MG63 (cell line): ENCODE measurements at places on chromosomes 1 and 21.

DNA sequence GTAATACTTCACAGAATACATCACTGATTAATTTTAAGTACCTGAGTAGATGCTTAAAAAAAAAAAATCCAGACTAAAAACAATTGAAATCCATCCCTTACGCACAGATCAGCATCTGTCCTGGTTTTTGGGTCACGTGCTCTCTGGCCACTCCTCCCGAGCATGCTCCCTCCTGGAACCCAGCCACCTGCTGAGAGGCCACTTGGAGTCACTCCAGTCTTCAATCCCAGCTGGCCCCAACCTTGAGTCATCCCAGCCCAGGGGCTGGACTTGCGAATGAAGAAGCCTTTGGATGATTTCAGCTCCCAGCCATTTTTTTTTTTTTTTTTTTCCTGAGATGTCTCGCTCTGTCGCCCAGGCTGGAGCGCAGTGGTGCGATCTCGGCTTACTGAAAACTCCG is 8.9 kb downstream of the MAP1LC3C start:
- peak; percentile 94 for DNase-seq

- DNase-seq = no peak
These were observed 749 bp upstream of the EFHD2 start for GRCh38 chr1:15408890-15409387.

DNA sequence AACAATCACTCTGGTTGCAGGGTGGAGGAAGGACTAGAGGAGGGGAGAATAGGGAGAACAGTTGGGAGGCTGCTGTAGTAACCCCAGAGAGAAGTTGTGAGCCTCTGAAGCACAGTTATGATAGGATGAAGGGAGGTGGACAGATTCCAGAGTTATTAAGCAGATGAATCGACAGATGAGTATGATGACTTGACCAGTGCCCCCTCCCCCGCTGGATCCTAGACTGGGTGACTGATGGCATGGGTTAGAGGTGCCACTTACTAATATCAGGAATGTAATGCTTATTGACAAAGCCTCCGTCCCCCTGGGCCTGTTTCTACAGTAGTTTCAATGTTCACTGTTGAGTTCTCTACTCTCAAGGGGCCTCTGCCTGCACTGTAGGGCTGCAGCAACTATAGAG is 14.0 kb upstream of the TIPRL start:
- DNase-seq = peak; percentile 28

GRCh38 chr1:230231774-230232145 is 164.7 kb downstream of the GALNT2 start:
- DNase-seq = no peak

GRCh38 chr1:243440406-243440805 is 184.6 kb downstream of the SDCCAG8 start:
- DNase-seq = no peak

GRCh38 chr1:183233113-183233512 is 47.0 kb downstream of the LAMC2 start:
- DNase-seq = no peak

- DNase-seq = no peak
These were observed 650.8 kb downstream of the PLPP3 start for GRCh38 chr1:55928576-55928975.

DNA sequence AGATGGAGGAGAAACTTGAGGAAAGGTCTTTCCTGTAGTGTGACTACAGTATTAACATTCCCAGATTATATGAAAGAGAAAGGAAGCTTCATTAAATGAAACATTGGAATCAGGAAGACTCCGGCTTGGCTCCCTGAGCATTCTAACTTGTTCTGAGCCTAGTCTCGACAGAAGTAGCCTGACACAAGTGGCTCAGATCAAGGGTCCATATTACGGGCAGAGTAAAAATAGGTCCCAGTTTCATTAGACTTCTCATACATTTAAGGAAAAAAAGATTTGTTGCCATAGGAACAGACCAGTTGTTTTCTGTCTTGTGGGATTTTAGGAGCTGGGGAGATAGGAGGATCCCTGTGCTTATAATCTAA is 12.8 kb downstream of the SMAP2 start:
- no peak for DNase-seq

GRCh38 chr1:40425198-40425597 is 25.1 kb upstream of the ZFP69B start:
- DNase-seq = no peak

DNA sequence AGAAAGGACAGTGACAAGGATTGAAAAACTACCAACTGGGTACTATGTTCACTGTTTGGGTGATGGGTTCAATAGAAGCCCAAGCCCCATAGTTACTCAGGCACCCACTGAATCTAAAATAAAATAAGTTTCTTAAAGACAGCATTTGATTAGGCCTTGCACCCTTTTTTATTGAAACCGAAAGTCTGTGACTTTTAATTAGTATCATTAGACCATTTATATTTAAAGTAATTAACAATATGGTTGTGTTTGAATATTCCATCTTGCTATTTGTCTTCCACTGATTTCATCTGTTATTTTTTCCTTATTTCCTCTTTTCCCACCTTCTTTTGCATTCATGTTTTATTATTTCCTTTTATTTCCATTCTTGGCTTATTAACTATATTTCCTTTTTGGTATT is 27.4 kb downstream of the KLHDC7A start:
- no peak for DNase-seq

- DNase-seq = no peak
These were observed 681 bp upstream of the VANGL2 start for GRCh38 chr1:160399544-160400222.

- DNase-seq = no peak
These were observed 22.5 kb upstream of the FCAMR start for GRCh38 chr1:206992790-206993189.

- no peak for DNase-seq
These were observed 317.7 kb upstream of the DAB1 start for GRCh38 chr1:57741521-57741920.

DNA sequence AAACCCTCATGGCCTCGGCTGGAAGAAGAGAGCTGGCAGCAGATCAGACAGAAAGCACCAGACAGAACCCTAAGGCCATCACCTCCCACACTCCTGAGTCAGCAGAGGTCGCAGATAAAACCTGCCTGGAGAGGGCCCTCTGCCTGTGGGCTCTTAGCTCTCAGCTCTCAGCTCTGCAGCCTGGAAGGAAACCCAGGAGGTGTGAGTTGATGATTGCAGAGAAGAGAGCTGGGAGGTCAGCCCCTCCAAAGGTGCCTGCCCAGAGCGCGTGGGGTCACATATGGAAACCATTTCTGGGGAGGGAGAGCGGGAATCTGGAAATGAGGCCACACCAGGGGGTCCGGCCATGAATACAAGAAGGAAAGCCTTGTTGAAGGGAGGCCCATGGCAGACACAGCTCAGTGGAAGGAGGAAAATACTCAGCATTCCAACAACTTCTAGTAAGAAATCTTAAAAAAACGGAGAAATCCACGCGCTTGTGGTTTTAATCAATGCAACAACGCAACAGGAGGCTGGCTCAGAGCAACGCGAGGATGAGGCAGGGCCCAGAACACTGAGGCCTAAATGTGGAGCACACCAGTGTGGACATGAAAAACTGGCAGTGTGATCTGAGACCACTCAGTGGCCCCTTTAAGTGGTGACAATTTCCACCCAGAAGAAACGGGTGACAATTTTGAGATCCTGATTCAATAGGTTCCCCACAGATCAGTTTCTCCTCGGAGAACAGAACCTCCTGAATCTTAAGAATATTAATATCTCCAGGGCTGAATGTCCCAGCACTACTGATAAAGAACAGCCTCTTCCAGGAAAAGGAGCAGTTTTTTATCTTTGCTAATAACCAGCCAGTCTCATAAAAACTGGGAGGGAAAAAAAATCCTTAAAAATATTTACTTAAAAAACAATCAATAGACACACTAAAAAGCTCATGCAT is 45.7 kb downstream of the PSMG1 start:
- peak; percentile 82 for DNase-seq

DNA sequence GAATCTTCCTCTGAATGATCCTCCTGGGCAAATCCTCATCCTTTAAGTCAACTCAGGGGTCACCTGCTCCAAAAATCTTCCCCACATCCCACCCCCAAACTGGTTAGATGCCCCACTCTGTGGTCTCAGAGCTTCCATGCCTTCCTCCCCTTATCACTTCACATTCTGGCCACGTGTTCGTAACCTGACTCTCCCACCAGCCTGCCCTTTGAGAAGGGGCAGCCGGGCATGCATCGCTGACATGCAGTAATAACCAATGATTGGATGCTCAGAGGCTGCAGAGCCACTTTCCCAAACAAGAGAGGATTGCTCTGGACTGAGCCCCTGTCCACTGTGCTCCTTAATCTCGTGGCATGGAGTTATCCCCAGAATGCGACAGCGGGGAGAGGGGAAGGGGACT is 7.0 kb downstream of the LELP1 start:
- DNase-seq = no peak

DNA sequence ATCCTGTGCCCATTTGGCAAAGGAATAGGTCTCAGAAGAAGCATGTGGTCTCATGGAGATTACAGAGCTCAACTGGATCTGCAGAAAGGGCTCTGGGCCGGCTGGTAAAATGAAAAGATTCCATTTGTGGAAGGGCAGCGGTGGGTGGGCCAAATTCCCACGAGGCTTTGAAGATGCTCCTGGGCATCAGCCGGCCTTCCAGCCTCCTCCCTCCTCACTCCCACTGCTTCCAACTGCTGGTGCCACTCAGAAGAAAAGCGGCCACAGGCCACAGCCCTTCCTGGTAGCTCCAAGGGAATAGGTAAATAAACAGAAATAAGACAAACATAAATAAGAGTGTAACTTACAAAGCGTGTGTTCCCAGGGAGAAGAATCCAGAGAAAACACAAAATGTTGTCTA is 136.3 kb upstream of the SLC44A3 start:
- DNase-seq = no peak

DNA sequence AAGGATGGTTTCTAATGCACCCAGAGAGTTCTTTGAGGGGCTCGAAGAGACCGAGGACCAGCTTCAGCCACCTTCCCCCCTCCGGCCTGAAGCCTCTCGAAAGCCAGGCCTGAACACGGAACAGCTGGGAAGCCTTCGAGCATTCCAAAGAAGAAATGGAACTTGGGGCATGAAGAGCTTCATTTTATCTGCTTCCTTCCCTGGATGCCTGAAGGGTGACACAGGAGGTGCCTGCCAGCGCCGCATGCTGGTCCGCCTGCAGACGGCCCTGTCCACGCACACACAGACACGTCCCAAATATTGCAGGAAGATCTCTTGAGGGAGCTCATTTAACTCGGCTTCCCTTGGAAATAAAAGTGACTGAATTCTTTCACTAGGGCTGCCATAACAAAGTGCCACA is 73.7 kb downstream of the TOMM20 start:
- DNase-seq = no peak

DNA sequence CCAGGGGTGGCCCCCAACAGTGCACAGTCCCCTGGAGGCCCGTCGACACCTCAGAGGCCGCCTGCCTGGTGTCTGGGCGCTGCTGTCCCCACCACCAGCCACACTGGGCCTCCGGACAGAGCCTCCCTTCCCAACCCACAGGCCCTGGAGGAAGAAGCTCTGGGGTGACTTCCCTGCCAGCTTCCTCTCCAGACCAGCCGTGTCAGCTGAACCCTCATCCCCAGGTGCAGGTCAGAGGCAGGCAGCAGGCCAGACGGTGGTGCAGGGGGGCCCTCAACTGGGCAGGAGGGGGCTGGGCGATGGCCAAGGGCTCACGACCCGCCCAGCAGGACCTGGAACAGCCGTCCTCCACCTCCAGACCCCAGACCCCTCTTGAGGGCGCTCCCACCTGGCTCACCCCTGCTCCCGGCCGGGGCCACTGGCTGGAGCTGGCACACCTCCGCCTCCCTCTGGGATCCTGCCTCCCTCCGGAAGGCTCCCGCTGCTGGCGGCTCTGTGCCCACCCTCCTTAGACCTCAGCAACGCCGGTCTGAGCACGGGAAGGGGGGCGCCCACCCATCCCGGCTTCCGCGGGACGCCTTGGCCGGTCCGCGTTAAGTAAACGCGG is 520 bp downstream of the TNFRSF18 start:
- DNase-seq = no peak

- DNase-seq = peak; percentile 100
These were observed 4.5 kb upstream of the MEF2D start for GRCh38 chr1:156504821-156505678.

DNA sequence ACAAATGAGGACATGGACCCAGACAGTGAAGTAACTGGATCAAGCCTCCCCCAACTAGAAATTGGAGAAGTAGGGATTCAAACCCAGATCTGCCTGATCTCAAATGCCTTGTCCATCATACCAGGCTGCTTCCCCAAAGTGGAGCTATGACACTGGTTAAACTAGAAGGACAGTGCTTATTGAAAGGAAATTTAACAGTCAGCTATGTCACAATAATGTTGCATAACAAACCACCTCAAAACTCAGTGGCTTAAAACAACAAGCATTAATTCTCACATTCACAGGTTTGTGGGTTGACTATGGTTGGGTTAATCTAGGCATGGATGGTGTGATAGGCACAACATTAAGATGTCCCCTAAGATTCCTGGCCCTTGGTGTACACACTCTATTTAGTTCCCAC is 107.1 kb downstream of the TAS1R2 start:
- DNase-seq = no peak

GRCh38 chr1:61083807-61084440 is 1.6 kb downstream of the NFIA start:
- no peak for DNase-seq

- DNase-seq = no peak
These were observed 64.0 kb downstream of the KCNAB2 start for GRCh38 chr1:6109688-6110087.

DNA sequence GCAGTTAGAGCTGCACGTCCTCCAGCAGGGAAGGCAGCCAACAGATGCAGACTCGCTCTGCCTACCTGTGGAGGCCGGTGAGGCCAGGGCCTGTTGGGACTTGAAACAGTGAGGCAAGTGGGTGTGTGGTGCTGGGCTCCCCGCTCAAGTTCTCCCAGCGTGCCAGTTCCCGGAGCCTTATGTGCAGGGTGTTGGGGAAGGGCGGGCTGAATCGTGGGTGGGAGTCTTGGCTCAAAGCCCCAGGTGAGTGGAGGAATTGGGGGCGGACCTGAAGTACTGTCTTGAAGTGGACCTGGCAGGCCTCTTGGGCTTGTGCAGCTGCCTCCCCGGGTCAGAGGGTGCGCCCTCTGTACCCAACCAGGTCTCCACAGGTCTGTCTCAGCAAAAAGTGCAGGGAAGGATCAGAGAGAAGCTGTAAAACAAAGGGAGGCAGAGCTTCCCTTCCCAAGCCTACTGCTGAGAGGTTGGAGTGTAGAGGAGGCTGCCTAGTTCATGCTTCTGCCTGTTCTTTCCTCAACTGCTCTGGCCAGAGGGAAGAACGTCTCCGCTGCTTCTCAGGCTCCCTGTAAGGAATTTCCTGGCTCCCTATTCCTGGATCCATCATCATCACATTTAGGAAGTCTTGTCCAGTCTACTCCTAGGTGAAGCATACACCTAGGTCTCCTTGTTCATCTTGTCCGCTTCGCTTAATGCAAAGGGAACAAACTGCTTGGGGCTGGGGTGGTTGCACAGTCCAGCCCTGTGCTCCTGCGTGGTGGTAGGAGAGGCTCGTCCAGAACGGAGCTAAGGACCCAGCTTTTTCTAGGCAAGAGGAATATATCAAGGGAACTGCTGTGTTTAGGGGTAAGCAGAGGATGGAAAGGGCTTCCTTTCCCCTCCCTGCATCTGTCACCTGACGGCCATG is 14.9 kb downstream of the UTP11 start:
- DNase-seq = no peak

GRCh38 chr1:85411567-85412305 is 53.2 kb downstream of the DDAH1 start:
- no peak for DNase-seq
